ENCODE measurements at places on chromosomes 7 and 10.

- DNase-seq: no peak
These were observed 655.6 kb downstream of the LRMDA start for GRCh38 chr10:76086761-76087639.

DNA sequence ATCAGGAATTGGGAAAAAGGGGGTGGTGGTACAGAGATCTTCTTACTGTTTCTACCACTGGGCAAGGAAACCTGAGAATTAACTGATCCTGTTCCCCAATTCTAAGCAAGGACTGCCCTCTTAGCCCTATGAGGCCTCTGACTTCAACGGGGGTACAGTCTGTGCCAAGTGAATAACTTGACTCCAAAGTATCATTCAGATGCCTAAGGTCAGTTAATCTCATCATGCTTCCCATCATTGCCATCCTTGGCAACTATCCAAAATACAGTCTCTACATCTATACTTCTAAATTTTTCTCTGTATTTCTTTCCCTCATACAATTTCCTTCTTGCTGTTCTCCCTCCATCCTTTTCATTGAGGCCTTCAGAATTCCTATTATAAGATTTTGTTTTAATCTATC lies 10.5 kb downstream of the PPP3CB start:
- DNase-seq: no peak

DNA sequence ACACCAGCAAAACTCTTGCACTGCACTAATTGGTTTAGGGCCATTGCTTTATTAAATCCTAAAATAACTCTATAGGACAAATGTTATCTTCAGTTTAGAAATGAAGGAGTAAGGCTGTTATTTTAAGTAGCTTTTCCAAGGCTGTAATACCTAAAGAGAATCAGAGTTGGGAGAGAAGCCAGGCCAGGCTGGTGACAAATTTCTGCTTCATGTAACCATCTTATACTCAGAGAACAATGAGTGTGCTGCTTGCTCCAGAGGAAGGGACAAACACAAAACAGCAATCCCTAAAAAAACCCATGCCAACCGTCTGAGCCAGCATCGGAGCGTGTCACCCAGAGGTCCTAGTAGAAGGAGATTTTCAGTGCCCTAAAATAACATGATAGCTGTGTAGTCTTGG lies 49.7 kb upstream of the TARP start:
- no peak for DNase-seq

DNA sequence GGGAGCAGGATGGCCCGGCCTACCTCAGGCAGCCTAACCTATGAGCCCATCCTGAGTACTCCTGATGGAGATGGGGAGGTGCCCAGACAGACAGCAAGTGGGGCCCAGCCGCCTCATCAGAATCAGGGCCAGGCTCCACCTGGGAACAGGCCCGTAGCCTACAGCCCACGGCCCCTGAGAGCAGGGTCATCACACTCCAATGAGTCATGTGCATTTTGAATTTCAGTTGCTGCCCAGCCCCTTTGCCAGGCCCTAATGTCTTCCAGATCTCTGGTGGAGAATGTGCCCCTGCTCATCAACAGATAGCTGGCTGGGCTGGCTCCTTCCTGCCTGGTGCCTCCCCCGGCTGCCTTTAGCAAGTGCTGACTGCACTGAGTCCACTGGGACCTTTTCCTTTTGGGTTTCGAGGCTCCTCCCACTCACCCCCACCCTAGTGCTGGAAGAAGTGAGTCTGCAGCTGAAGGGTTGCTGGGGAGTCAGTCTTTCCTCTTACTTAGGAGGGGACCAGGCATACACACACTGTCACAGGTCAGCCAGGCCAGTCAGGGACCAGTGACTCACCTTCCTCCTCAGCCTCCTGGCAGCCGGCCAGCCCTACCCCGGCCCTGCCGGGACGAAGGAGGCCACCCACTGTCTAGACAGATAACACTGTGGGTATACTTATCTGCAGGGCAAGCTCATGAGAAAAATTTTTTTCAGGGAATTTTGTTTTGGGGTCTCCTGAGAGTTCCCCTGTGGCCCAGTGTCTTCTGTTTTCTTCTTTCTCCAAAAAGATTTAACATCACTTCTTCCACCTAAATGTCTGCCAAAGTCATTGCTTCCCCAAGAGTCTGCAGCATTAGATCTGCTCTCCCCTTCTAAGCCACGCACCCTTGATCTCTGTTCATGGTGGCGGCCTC lies 9.1 kb upstream of the ASIC3 start:
- DNase-seq: peak; percentile 60

DNA sequence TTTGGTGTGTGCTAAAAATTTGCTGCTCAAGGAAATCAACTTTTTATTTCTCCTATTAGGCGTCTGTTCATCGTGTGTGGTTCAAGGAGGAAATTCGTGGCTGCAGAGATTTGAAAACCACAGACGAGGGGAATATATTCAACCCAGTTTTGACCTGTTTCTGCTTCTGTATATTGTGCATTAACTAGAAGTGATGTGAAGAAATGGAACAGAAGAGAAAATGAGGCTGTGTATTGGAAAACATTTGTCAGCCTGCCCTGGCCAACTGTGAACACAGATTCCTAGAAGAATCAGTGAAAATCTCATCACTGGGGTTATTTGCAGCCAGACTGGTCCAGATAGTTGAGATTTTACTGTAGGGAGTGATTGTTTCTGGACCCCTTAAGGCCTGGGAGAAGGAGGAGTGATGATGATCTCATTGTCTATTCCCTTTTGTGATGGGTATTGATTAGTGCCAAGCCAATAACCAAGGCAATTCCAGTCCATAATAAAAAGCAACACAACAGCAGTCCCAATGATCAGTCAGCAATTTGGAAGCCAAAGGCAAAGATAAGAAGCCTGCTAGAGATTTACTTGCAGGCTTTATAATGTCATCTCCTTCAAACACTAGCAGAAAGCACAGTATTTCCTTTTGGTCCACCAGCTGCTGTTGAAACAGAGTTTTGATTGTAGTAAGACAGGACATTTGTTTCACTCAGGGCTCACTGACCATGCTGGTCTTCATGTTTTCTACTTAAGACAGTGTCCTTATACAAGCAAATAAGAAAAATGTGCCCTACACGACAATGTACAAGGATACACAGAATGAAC lies 339.4 kb downstream of the PRPF18 start:
- no peak for DNase-seq
